ENCODE measurements at places on chromosomes 5 and 9.
A peak's percentile ranks its signal among the peaks of the same experiment; 100 is the strongest.

DNA sequence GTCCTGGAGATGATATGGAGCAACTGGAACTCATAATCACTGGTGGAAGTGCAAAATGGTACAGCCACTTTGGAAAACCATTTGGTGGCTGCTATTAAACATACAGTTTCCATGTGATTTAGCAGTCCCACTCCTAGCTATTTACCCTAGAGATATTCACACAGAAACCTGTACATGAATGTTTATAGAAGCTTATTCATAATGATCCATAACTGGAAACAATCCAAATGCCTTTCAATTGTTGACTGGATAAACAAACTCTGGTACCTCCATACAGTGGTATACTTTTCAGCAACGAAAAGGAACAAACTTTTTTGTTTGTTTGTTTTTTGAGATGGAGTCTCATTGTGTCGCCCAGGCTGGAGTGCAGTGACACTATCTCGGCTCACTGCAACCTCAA lies 47.7 kb upstream of the RASGRF2 start:
- DNase-seq = no peak

DNA sequence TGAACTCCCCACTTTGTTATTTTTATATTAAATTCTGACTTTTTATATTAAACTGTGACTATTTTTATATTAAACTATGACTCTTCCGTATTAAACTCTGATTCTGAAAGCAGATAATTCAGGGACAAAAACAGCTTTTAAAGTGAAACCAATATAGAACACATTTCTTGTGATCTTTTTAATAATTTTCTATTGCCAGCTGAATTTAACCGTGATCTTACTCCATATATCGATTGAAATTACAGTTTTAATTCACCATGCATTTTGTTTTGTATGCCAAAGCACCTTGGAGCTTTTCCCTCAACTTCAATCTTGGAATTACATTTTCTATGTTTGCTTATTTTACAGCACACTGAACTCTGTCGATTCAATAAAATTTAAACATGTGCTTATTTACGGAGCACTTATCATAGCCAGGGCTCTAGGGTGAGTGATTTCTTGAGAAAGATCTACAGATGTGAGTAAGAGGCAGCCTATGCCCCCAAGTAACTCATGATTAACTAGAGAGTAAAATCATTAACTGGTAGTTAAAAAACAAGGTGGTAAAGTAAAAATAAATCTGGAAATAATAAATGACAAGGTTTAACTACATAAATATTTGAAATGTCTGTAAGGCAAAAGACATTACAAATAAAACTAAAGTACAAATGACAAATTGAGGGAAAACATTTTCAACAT lies 72.9 kb upstream of the ALDH1B1 start:
- no peak for DNase-seq

DNA sequence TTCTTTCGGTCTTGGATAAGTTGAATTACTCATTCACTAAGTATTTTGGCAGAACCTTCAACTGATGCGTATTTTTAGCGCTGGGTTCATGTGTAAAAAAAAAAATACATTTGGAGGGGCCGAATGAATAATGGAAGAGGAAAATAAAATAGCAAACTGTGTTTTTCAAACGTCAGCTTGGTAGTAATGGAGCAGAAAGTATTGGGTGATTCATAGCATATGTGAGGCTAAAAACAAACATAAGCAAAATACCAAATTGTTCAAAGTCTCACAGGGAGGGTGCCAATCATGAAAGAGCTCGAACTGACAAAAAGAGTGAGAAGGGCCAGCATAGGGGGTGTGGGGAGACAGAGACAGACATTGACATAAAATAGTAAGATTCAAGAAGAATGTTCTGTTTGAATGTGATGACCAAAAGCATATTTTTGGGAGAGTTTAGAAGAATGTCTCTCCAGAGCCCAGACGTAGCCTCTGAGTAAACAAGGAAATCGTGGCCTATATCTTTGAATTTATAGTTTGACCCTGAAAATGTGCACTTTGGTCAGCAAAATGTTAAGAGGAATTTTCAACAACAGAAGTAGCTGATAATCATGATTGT lies 174.9 kb upstream of the HMHB1 start:
- DNase-seq = peak; percentile 37

- DNase-seq = no peak
These were observed 510.2 kb downstream of the PRELID2 start for GRCh38 chr5:145324767-145325479.

- no peak for DNase-seq
These were observed 48.1 kb downstream of the TEK start for GRCh38 chr9:27157097-27157496.

DNA sequence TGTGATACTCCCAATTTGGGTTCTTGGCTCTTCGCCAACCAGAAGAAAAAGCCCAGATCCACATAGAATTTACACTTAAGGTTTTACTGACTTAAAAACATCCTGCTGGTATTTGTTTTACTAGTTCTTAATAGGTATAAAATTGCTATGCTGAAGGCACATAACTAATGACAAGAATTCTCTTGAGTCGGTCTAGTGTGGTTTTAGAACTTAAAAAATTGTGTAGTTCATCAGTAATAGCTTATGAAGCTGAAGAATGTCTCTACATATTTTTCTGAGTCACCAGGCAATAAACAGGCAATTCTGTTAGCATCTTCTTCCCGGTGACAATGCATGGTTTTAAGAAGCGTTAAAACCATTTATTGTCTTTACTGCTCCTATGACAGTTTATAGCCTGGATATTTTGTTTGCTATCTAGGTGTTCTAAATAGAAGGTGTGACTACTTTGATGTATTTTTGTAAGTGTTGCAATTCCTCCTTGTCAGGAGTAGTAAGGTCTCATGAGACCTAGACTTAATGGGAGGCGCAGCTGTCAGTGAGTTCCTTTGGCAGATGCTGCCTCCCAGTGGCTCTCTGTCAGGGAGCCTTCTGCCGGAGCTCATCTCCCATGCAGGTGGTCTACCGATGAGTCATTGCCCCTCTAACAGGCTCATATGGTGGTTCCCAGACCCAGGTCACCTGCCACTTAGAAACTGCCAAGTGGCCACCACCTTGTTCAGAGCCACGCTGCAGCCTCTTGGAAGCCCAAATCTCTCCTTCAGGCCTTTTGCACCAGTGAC lies 173.8 kb downstream of the MAST4 start:
- no peak for DNase-seq

- no peak for DNase-seq
These were observed 23.4 kb downstream of the HRH2 start for GRCh38 chr5:175681045-175681967.

DNA sequence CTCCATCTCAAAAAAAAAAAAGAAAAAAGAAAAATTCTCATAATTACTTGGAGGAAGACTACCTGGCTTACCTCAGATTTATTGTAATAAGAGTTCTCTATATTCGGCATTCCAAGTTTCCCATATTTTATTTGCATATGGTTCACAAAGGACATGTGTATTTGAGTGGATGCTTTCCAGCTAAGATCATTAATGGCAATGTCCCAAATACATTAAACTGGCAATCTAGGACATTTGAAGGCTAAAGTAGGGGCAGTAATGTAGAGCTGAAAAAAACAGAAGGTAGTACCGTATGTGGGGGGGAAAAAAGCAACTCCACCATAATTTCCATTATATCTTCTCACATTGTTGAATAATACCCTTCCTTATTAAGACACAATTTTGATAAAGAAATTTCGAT lies 4.9 kb downstream of the TUT7 start:
- no peak for DNase-seq

GRCh38 chr5:93300309-93300923 lies 280.6 kb downstream of the NR2F1-AS1 start:
- DNase-seq = no peak

Data from brain microvascular endothelial cell (primary cell).